ENCODE measurements at places on chromosomes 2 and 18. TPM values are rescaled to one million over a fixed set of nuclear protein-coding genes. Genes with fewer than 3 reads are reported as not detected.

The MRPL44 gene
- total RNA-seq, result 17.6 TPM

The FRZB gene
- total RNA-seq, result 2.6 TPM

The AQP12B gene
- not detected for total RNA-seq

The ZAP70 gene
- total RNA-seq, result 1.7 TPM

The LINC00305 gene
- not detected for total RNA-seq

The KCNJ3 gene
- total RNA-seq, result 42.7 TPM

The ALPP gene
- total RNA-seq, result not detected

The ACKR3 gene
- total RNA-seq, result 7.3 TPM

The C1GALT1C1L gene
- 0.73 TPM for total RNA-seq

The MAPK4 gene
- 64.5 TPM for total RNA-seq

The CPS1 gene
- total RNA-seq, result 9.4 TPM

The MYO5B gene
- 5.6 TPM for total RNA-seq

The MOB4 gene
- total RNA-seq, result 20.1 TPM

The ENOSF1 gene
- 64.2 TPM for total RNA-seq

The STON1 gene
- total RNA-seq, result 5.9 TPM

The LAMA1 gene
- 8.9 TPM for total RNA-seq

The SMYD1 gene
- 0.21 TPM for total RNA-seq

The SERPINB13 gene
- not detected for total RNA-seq

The RAMP1 gene
- total RNA-seq, result 63.9 TPM

The ELP2 gene
- 114 TPM for total RNA-seq

The IL36B gene
- not detected for total RNA-seq

The SPATA3 gene
- not detected for total RNA-seq

The RESP18 gene
- 1.4 TPM for total RNA-seq

The FBXO15 gene
- 4.5 TPM for total RNA-seq

The PROKR1 gene
- total RNA-seq, result not detected

The CCDC178 gene
- total RNA-seq, result 0.91 TPM

The PARD3B gene
- 16.5 TPM for total RNA-seq

The CLEC4F gene
- total RNA-seq, result not detected

The FOXD4L1 gene
- total RNA-seq, result 0.99 TPM

The UCN gene
- total RNA-seq, result 9.6 TPM

The EMILIN1 gene
- 6.5 TPM for total RNA-seq

The IL1R1 gene
- 10.7 TPM for total RNA-seq

The SATB2 gene
- 149 TPM for total RNA-seq

The REG3G gene
- not detected for total RNA-seq

The RIT2 gene
- total RNA-seq, result 23.3 TPM

The CDH2 gene
- total RNA-seq, result 90.3 TPM

The CHRNG gene
- total RNA-seq, result not detected

The NHEJ1 gene
- total RNA-seq, result 8.5 TPM

The INHA gene
- total RNA-seq, result 2.6 TPM

The DLGAP1 gene
- 248 TPM for total RNA-seq

All from dorsolateral prefrontal cortex (tissue), 122 donors.